ENCODE measurements at places on chromosomes 2 and 18.
A peak's percentile ranks its signal among the peaks of the same experiment; 100 is the strongest.

DNA sequence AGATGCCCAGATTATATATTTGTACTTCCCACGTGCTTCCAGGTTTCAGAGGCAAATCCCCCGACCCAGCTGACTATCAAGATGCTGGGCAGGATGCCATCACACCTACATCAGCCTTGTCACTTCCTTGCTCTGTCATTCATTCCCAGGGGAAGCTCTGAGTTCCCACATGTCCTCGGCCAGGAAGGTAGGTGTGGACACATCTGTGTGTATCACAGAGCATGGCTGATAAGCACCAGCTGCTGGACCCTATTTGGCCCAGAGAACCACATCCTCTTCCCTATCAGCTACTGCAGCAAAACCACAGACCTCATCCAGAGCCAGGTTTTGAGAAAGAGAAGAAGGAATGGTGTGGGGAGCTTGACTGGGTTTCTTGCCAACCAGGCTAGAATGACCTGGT, 31.9 kb upstream of the ITGA6 start:
- no peak for DNase-seq

GRCh38 chr2:3483986-3484960, 35.1 kb downstream of the ADI1 start:
- no peak for DNase-seq

GRCh38 chr2:241932899-241933178, 63.3 kb downstream of the RTP5 start:
- DNase-seq, result no peak

DNA sequence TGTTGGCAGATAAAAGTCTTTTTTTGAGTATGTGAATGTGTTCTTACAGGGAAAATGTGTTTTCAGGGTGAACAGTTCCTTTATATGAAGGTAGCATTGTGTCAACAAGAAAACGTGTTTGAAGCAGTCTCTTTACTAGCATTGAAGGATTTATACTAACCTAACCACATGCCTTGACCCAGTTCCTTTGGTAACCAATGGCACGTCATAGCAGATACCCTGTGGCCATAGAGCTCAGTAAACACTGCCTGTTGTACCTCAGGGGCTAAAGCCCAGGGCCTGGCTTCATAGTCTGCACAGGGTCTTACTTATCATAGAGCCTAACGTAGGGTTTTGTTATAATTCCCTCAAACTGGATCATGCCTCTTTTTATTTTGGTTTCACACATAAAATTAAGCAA, 32.1 kb upstream of the NFU1 start:
- DNase-seq, result no peak

GRCh38 chr2:27583390-27583915, 611 bp downstream of the ZNF512 start:
- DNase-seq, result no peak

DNA sequence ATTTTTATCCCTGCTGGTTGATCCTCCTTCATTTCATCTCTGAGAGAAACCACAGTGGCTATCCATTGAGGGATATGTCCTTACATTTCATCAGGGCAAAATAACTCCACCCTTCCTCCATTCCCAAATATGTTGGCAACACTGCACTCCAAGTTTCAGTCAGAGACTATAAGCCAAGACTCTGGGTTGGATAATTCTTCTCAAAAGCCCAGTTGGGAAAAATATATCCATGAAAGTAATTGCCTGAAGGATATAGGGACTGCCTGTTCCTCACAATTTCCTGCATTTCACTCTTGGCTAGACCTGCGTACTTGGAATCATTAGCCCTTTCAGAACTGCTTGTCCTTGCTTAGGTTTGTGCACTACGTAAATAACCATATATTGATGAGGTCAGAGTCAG, 27.9 kb upstream of the EPB41L3 start:
- no peak for DNase-seq

- DNase-seq, result peak; percentile 28
These were observed 591 bp downstream of the SLC16A14 start for GRCh38 chr2:230068016-230068650.

DNA sequence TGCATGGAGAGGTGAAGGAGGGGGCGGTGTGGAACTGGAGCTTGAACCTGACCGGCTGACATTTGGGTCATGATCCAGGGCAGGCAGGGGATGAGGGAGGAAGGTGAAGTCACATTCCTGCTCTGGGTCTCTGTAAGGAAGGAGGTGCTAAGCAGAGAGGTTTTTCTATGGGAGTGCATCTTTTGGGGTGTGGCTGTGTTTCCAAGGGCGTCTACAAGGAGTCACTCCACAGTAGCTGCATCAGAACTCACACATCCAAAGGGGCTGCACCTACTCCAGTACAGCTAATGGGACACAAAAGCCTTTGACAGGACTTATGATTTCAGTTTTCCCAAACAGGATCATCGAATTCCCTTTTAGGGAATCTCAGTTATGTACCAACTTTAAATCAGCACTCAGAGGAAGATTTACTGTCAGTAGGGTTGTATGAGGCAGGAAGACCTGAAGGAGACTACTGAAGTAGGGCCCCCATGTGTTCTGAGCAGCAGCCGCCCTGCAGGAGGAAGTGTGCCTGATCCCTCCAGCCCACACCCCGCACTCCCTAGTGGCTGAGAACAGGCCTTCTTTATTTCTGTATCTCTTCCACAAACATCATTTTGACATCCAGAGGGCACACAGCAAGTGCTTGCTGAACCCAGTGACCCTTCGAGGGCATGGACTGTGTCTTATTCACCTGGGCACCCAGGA, 137.2 kb downstream of the CELF4 start:
- no peak for DNase-seq

DNA sequence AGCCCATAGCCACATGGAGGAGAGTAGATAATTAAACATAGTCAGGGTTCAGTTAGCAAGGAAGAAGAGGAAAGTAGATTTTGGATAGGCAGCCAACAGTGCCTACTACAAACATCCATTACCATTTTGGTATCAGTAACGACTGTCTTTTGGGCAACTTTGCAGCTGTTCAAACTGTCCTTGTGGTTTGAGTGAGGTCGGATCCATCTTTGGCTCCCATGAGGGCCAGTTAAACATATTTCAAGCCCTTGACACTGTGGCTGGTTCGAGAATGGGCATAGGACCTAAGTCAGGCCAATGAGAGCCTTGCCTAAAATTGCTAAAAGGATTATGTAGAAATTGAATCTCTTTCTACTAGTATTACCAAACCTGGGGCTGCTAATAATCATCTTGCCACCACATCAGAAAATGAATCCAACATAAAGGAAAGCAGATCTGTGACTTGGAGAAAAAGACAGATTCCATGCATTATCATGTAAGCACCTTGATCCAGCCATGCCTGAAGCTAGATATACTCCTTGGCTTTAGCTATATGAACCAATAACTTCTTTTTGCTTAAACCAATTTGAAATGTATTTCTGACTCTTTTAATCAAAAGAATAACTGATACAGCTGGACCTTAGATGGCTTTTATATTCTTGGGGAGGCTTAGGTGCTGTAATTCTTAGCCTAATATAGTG, 75.0 kb upstream of the STAM2 start:
- DNase-seq, result no peak

DNA sequence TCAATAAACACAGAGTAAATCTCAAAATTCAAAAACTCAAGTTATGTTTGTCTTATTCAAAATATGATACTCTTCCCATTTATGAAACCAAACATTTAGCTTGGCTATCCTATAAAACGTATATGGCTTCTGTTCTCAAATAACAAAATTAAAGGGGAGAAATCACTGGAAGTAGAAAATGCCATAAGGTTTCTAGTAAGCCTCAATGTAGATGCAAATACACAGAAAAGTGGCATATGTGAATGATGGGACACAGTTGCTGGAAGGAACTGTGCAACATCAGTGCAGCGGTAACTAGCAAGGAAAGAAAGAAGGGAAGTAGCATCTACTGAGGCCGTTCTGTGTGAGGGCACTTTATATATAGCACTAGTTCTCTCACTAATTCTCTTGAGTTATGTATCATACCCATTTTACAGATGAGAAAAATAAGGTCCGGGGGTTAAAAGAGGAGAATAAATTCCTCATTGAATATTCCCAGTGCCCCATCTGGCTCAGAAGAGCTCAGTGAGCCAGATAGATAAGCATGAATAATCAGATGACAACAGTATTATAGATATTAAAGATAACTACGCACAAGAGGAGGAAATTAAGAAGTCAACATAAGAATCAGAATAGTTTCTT, 27.2 kb downstream of the NBAS start:
- DNase-seq, result no peak

DNA sequence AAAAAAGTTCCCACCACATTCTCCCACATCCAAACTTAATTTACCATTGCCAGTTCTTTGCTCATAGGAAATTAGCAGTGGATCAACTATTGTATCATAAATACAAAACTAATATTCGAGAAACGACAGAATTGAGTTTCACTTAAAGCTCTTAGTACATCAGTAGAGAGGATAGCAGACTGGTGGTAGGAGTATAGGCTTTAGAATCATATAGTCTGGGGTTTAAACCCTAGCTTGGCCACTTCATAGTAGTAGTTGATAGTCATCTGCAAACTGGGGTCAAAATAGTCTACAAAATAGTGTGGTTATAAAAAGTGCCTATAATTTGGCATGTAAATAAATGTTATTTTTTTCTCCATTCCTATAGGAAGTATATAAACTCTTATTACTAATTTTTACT, 30.9 kb downstream of the PIK3C3 start:
- no peak for DNase-seq

DNA sequence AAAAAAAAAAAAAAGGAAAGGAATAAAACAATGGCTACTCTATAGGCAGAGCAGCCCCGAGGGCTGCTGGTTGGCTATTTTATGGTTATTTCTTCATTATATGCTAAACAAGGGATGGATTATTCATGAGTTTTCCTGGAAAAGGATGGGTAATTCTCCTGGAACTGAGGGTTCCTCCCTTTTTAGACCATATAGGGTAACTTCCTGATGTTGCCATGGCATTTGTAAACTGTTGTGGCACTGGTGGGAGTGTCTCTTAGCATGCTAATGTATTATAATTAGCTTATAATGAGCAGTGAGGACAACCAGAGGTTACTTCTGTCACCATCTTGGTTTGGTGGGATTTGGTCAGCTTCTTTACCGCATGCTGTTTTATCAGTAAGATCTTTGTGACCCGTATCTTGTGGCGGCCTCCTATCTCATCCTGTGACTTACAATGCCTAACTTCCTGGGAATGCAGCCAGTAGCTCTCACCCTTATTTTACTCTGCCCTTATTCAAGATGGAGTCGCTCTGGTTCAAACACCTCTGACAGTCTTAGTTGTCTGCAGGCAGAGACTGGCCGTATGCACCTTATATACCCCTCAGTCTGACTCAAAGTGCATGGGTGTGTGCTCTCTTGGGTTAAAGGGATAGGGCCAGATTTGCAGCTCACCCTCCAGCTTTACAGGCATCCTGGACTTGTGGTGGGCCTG, 57.7 kb downstream of the HAUS1 start:
- DNase-seq, result no peak

DNA sequence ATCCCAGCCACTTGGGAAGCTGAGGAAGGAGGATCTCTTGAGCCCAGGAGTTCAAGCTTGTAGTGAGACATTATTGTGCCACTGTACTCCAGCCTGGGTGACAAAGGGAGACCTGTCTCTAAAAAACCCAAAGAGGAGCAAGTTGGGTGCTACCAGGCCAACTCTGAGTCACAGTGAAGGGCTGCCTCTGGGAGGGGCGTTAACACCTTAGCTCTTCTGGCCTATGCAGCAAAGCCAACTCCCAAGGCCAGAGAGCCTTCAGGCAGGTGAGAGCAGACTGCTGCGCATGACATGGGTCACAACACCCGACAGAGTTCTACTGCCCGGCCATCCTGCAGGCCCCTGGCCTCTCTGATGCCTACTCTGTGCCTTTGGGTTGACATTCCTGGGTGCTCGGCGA, 32.6 kb upstream of the ATG16L1 start:
- DNase-seq, result no peak

GRCh38 chr2:213219816-213220215, 64.4 kb upstream of the SPAG16 start:
- DNase-seq, result no peak

DNA sequence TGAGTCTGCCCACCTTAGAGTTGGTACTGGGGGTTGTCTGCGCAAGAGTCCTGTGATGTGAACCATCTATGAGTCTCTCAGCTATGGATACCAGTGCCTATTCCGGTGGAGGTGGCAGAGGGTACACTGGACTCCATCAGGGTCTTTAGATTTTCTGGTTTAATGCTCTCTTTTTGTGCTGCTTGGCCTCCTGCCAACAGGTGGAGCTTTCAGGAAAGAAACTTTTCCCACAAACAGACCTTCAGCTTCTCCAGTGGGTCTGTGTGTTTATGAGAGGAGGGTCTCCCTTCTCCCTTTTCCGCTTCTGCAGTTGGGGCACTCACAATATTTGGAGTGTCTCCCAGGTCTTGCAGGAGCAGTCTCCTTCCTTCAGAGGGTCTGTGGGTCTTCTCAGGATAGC, 1721.9 kb upstream of the SLC39A10 start:
- no peak for DNase-seq

DNA sequence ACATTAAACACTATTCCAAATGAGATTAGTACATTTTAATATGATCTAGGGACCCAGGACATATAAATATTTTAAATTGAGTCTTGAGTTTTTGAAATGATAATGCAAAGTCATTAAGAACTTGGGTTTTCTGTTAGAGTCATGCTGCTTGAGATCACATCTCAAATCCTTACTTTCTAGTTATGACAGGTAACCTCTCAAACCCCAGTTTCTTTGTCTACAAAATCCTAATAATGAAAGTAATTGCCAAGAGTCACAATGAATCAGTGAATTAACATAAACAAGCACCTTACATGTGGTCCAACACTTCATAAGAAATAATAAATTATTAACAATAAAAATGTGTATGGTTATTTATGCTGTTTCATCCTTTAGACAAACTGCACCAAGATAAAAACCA, 607.6 kb downstream of the LRP1B start:
- DNase-seq, result no peak

DNA sequence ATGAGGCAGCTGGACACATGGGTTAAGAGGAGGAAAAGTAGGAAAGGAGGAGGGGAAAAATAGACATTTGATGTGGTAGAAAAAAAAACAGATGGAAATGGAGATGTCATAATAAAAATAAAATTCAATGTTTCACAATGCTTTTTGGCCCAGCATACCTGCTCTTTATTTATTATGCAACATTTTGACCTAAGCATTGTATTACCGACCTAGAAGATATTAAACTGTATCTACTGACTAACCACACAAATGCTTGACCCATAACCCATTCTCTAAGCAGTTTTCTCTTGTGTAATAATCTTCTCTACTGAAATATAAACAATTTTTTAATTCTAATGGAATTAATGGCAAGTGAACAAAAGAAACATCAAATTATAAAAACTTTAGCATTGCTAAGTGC, 362.3 kb downstream of the FBXO15 start:
- peak; percentile 28 for DNase-seq

GRCh38 chr2:96698221-96698861, 41.5 kb downstream of the LMAN2L start:
- no peak for DNase-seq

GRCh38 chr2:123688231-123688940, 336.7 kb upstream of the CNTNAP5 start:
- no peak for DNase-seq

GRCh38 chr2:208192611-208193236, 2.9 kb upstream of the C2orf80 start:
- no peak for DNase-seq

GRCh38 chr2:25160376-25160775, 8.0 kb downstream of the POMC start:
- DNase-seq, result no peak
